Lung (tissue), 17 donors: ENCODE measurements at places on chromosomes 3 and 15. TPM values are rescaled to one million over a fixed set of nuclear protein-coding genes. Genes with fewer than 3 reads are reported as not detected.

The LNP1 gene
- polyA plus RNA-seq, result 1.1 TPM

The HES1 gene
- 16.5 TPM for polyA plus RNA-seq

The ZBED2 gene
- 3.4 TPM for polyA plus RNA-seq

The OR5H2 gene
- polyA plus RNA-seq, result not detected

- peak; percentile 42 for DNase-seq
These were observed 39.6 kb downstream of the SEMA6D start for GRCh38 chr15:47756872-47757271.

GRCh38 chr3:101846709-101847108 lies 2.6 kb upstream of the NFKBIZ start:
- DNase-seq, result no peak

DNA sequence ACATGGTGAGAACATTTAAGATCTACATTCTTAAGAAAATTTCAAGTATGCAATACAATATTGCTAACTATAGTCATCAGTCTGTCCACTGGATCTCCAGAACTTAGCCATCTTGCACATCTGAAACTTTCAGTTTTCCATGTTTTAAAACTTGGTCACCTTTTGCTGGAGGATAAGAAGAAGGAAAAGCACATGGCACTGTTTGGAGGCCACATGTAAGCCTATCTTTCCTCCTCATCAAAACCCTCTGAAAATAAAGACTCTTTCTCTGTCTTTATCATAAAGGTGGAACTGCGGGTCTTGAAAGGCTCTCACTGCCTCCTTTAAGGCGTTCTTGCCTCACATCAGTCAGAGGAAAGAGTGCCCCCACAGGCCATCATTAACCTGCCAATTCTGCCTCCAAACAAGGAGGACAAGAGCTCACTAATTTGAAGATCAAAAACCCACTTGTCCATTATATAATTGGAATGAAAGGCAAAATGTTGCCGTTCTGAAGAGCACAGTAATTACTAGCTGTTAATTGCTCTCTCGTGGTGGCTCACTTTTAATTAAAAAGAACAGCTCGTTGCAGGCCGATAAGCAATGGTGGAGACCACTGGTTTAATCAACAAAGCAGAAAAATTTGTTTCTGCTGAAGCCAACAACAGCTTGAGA lies 157.8 kb downstream of the MECOM start:
- DNase-seq, result no peak

GRCh38 chr15:39699516-39700374 lies 82.9 kb downstream of the FSIP1 start:
- peak; percentile 39 for DNase-seq

DNA sequence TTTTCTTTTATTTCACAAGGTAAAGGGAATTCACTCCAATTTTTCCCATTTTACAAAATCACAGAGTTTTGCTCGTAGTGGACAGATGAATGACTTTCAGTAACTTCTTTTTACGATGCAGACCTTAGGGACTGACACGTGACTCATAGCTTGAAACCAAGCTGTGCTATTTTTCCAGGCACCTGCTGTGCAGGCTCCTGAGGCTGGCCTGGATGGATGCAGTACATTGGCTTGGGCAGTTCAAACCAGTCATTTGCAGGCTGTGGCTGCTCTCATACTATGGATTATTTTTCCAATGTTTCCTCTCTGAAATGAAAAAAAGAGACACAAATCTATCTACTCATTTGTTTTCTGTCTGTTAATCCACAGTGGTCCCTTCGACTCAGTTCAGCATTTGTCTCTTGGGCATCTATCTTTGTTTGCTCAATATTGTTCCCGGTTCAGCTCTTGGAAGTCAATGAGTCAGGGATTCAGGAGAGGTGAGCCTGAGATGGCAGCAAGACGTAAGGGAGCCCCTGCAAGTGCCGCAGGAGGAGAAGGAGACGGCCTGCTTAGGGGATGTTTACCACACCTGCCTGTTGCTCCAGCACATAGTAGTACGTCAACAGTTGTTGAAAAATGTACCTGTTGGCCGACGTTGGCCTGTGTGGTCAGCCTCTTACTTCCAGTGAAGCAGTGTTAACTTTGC lies 92.8 kb downstream of the SV2B start:
- no peak for DNase-seq

DNA sequence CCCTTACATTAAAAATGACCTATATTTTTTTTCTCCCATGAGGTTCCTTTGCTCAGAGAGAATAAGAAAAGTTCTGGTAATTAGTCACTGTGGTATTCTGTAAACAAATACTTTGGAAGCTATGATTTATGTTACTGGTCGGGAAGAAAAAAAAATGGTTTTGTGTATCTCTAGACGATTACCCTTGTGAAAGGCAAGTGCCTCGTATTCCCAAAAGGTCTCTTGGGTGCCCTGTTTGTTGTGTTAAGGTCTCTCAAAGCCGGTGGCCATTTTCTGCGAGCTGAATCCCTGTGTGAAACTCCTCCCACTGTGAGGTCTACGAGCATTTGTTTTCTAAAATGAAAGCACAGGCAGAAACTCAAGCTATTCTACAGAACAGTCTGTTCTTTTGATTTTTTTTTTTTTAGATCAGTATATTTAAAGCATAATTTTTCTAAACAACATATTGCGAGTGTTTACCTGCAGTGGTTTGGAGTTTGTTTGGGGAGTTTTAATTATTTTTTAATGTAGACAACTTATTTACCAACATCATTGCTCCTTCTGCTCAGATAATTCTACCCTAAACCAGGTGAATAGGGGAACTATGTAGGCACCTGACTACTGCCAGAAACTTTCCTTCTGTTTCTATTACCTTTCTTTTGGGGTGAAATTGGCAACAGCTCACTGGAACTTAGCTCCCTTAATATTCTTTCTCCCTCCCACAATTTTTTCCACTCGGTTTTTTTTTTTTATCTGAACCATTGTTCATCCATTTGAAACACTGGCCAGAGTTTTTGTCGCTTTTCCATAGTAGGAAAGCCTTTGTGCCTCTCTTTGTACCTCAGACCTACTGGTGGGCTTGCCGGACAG lies 44.0 kb downstream of the ZBTB38 start:
- DNase-seq, result peak; percentile 89

DNA sequence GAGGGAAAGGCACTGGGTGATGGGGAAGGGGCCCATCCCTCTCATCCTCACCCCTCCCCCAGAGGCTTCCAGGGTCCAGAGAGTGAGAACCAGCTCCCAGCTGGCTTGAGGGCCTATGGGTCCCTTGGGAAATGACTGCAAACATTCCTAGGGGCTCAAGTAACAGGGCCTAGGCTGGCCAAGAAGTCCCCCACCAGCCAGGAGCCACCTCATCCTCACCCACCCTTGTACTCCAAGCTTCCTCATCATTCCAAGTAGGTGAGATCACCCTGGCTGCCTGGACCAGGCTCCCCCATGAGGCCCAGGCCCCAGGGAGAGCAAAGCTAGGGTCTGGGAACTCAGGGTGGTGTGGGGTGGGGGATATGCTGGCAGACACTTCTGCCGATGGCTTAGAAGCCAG lies 14.8 kb downstream of the LOXL1 start:
- no peak for DNase-seq

GRCh38 chr3:120172070-120172469 lies 77.8 kb upstream of the GSK3B start:
- DNase-seq, result no peak

- no peak for DNase-seq
These were observed 98.2 kb upstream of the NR2E3 start for GRCh38 chr15:71712182-71712581.

DNA sequence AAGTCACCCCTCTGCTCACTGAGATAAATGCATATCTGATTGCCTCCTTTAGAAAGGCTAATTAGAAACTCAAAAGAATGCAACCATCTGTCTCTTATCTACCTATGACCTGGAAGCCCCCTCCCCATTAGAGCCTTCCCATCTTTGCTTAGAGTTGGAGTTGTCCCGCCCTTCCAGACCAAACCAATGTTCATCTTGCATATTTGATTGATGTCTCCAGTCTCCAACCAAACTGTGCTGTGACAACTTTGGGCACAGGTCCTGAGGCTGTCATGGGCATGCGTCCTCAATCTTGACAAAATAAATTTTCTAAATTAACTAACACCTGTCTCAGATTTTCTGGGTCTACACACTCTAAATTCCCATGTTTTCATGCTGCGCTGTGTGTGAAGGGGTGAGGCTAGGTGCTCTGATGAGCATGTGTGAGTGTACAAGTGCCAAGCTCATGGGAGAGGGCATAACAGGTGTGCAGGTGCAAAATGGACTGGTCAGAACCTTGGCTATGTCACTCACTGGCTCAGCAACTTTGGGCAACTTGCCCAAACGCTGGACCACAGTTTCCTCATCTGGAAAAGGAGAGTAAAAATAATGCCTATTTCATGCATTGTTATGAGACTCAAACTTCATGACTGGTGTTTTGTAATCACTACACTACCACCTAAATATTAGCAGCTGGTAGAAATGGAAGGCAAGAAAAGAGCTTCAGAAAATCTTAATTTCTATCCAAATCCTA lies 7.2 kb downstream of the DAPK2 start:
- DNase-seq, result no peak

- DNase-seq, result peak; percentile 62
These were observed 113.8 kb downstream of the ADAMTSL3 start for GRCh38 chr15:83767741-83768140.

GRCh38 chr3:77236118-77236517 lies 196.2 kb downstream of the ROBO2 start:
- no peak for DNase-seq

DNA sequence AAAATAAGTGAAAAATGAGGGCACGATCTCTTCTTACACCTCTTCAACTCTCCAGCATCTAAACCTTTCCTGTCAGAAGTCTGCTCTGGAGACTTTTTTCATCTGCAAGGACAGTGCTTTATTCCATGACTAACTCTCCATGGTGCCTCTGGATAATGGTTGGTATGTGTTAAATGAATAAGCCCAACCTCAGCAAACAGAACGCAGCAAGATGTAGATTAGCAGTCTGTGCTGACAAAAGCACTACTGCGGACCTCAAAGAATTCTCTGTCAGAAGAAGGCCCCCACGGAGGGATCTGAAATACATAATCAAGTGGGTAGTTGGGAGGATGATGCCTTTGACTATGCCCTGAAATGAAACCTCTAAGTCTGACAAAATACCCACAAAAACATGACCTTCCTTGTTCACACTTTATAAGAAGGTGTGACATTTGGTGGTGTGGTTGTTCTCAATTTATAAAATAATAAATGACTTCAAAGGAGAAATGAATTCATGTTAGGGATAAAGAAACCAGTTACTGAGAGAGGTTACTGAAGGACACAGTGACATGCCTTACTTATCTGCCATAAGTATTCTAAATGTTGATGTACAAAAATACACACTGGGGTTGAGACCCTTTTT lies 43.2 kb upstream of the ADCY5 start:
- no peak for DNase-seq

DNA sequence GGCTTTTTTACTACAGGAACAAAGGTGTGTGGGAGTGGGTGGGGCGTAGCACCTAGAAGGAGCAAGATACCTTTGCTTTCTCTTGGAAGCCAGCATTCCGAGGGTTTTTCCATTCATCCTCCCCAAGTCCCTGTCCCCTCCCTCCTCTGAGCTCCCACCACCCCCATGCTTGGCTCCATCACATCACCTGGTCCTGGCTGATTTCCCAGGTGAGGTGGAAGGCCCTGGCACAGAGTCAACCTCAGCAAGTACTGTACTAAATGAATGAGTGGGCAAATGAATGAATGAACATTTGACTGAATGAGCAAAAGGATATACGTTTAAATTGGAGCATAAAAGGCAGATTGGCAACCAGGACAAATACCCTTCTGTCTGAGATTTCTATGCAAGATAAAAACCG lies 45.4 kb downstream of the DZIP1L start:
- no peak for DNase-seq

- peak; percentile 76 for DNase-seq
These were observed 58.2 kb downstream of the ZBTB38 start for GRCh38 chr3:141426404-141427034.

DNA sequence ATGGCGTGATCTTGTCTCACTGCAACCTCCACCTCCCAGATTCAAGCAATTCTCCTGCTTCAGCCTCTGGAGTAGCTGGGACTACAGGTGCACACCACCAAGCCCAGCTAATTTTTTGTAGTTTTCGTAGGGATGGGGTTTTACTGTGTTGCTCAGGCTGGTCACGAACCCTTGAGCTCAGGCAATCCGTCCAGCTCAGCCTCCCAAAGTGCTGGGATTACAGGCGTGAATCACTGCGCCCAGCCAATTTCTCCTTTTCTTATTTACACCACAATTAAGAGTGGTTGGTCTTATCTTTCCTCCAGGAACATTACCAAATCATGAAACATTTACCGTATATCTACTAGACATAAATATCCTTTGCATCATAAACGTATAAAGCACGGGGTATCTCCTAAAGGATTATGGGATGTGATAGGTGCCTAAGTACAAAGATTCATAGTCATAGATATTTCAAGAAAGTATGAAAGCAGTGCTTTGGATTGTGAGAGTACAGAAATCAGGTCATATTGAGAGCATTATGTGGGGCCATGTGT lies 194.5 kb downstream of the RBMS3 start:
- DNase-seq, result no peak
